ENCODE measurements at places on chromosomes 6 and 20.

DNA sequence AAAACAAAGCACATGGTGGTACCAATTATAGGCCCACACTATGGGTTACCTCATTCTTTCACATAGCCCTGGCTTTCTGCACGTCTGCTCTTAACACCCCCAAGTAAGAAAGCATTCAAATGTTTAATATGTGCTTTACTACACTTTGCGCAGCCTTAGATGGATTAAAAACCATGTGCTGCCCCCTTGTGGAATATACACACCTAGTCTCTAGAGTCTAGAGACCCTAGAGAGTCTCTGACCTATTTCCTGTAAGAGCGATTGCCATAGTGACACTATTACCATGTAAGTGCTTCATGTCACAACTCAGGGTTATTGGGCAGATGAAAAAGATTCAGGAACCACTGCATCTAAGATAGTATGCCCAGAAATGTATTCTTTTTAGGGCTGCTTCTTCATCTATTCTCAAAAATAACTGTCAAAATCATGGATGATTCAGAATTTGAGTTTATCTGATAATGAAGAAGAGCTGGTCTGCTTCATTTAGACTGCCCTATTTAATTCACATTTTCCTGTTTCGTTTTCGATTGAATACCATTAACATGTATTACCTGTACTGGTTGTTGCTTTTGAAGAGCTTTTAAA lies 186.3 kb downstream of the ADGB start:
- no peak for DNase-seq

DNA sequence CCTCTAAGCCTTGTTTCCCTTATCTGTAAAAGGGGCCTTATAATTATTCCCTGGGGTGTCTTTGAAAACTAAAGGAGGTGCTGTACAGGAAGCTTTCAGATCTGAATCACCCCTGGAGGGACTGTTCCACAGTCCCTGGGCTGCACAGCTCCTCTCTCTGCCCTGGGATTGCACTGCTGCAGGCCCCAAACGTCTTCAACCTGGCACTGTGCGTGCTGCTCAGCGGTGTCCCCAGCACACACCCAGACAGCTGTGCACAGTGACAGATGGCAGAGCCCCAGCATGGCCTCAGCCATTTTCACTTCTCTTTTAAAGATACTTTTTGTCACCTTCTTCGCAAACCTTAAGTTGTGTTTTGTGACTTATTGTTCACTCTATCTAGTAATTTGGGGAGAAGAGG lies 50.7 kb upstream of the INSM1 start:
- DNase-seq, result no peak

DNA sequence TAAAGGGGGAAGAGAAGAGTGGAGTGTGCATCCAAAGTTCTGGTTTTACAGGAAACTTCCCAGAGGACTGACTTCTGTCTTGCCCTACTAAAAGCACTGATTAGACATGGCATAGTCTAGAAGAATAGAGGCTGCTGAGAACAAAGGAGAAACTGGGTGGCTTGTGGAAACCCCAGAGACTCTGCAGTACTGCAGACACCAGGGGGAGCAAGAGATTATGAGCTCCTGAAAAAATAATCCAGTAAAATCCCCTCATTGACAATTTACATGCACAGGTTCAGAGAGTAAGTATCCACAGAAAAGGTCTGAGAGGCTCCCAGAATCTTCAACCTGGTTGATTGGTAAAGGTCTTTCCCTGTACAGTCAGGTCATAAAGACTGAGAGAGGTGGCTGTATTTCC lies 48.7 kb upstream of the CLVS2 start:
- no peak for DNase-seq

DNA sequence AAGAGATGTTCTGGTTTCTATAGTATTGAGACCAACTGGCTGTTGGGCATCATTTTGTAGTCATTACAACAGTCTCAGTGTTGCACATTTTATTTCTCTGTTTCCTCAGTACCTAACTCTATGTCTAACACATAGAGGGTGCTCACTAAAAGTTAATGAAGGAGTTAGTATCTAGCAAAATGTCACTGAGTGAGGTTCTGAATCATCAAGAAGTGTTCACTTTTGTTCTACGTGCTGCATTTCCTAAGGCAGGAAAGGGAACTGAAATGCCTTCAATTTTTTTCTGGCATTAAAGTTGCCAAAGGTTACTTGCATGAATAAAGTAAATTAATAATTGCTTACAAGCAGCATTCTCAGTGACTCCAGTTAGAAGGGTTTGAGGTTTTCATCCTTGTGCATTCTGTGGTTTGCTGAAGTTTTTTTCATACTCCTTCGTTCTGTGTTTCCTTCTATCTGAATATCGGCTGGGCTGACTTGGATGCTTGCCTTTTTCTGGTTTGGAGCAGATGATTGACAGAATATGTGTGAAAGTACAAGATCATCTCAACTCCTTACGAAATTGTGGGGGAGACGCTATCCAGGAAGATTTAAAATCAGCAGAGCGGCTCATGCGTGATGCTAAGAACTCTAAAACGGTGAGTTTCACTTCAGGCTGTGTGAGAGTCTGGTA lies 114.5 kb upstream of the SCGN start:
- no peak for DNase-seq

DNA sequence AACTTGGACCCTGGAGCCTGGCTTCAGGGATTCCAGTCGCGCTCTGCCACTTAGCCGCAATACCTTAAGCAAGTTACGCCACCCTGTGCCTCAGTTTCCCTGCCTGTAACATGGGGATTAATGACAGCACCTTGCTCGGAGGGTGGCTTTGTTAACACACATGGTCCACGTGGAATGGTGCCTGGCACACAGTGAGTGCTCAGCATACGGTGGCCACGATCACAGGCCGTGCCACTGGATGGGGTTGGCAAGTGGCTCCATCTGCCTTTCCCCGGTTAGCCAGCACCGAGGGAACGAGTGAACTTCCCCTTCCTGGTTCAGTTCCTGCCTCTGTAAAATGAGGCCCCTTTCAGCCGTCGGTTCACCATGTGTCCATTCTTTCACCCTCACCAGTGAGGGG lies 17.2 kb downstream of the C6orf132 start:
- DNase-seq, result no peak

DNA sequence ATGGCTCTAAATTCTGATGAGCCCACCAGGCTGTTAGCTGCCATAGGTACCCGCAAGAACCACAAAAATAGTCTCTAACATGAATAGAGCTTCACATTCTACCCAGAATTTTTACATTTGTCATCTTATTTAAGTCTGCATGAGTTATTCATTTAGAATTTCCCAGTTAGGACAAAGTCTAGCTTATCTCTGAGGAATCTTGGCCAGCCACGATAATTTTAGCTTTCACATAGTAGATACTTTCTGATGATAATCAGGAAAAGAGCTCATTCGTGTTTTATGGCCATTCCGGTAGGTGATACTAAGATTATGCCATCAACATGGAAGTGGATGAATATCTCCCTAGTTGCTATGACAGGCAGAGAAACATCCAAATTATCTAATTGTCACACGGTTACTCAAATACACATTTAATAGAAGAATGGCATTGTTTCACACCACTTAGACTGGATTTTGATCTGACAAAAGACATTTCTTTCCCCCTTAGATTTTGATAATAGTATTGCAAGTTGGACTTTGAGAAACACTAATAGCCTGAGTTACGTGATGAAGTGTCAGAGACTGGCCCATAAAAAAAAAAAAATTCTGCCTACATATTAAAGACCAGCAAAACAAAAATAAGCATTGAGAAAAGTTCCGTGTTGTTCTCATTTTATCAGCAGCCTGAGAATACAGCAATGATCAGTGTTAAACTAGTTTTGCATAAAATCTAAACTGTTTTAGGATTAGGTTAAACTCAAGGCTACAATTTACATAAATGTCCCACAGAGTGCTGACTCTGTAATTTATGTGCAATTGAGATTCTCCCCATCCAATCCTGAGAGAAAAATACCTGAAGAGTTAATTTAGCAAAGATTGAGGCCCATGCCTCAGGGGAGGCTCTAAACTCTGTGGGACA lies 397.5 kb upstream of the ARID1B start:
- DNase-seq, result no peak

- DNase-seq, result no peak
Observed at GRCh38 chr6:44797746-44798145, 410.2 kb downstream of the CDC5L start.

Data from breast epithelium (tissue), 4 donors.